LNCaP clone FGC (cell line): ENCODE measurements at places on chromosomes 3 and 15.

DNA sequence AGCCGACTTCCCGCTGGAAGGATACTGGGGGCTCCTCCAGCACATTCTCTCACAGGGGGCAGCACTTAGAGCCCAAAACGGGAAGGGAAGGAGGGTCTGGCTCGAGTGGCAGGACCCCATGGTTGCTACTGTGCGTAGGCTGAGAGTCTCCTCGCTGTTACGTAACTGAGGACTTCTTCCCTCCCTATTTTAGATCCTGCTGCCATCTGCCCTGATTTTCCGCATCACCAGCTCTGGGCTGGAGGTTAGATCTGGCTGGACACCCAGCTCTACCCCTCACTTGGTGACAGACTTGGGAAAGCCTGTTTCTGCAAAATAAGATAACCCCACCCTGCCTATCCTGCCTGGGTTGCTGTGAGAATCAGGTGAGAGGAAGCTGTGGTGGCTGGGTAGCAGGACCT lies 47.7 kb downstream of the BDH1 start:
- DNase-seq = no peak

GRCh38 chr15:65110676-65111292 lies 4.2 kb downstream of the UBAP1L start:
- no peak for DNase-seq

- DNase-seq = no peak
Measured at GRCh38 chr15:65918945-65919344, 49.7 kb downstream of the RAB11A start.

GRCh38 chr3:46882377-46883053 lies 5.0 kb downstream of the PTH1R start:
- no peak for DNase-seq

- no peak for DNase-seq
Measured at GRCh38 chr3:28645149-28645548, 296.5 kb upstream of the AZI2 start.
